Gastrocnemius medialis (tissue), 4 donors: ENCODE measurements at places on chromosomes 3 and 15.
A peak's percentile ranks its signal among the peaks of the same experiment; 100 is the strongest.

- H3K4me3 ChIP-seq: no peak overlapping the region
- H3K27ac ChIP-seq: no peak overlapping the region
- no peaks in the 10 kb centered on the region for H3K36me3 ChIP-seq
- no peak for DNase-seq
- no peaks in the 10 kb centered on the region for H3K27me3 ChIP-seq
Observed at GRCh38 chr3:30764281-30764680, 130.2 kb downstream of the GADL1 start.

- H3K27ac ChIP-seq: no peak overlapping the region
- H3K27me3 ChIP-seq: no peaks in the 10 kb centered on the region
- DNase-seq: no peak
- H3K36me3 ChIP-seq: no peaks in the 10 kb centered on the region
- no peak overlapping the region for H3K4me3 ChIP-seq
Observed at GRCh38 chr3:184459355-184459754, 79.5 kb downstream of the CHRD start.

- no peaks in the 10 kb centered on the region for H3K27me3 ChIP-seq
- no peaks in the 10 kb centered on the region for H3K36me3 ChIP-seq
- no peak overlapping the region for H3K4me3 ChIP-seq
- H3K4me1 ChIP-seq: no peaks in the 10 kb centered on the region
- DNase-seq: no peak
Observed at GRCh38 chr3:1269808-1270207, 177.0 kb downstream of the CNTN6 start.

DNA sequence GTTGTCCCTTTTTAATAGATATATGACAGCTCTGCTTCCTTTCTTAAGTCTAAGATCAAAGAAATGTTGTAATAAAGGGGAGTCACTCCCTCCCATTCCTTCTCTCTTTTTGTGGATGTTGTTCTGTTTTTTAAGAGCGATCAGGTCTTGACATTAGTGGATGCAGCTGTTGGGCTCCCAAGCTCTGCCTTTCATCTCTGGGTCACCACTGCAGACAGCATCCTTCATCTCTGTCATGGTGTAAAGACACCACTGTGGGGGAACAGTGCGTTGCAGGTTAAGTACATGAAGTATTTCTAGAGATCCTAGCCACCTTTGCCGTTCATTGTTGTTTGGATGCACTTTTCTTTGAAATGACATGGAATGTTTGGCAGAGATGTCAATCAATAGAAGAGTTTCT is 17.7 kb downstream of the FNDC3B start:
- no peak overlapping the region for H3K4me3 ChIP-seq
- peaks cover 82% of the 10 kb centered on the region for H3K4me1 ChIP-seq
- no peak for DNase-seq
- peak overlapping the region; percentile 10 for H3K27ac ChIP-seq
- H3K36me3 ChIP-seq: no peaks in the 10 kb centered on the region
- H3K27me3 ChIP-seq: no peaks in the 10 kb centered on the region

- no peak overlapping the region for H3K4me3 ChIP-seq
- DNase-seq: no peak
- no peaks in the 10 kb centered on the region for H3K27me3 ChIP-seq
- peaks cover 17% of the 10 kb centered on the region for H3K4me1 ChIP-seq
- no peak overlapping the region for H3K27ac ChIP-seq
Observed at GRCh38 chr15:68612979-68613740, 34.4 kb downstream of the CORO2B start.

DNA sequence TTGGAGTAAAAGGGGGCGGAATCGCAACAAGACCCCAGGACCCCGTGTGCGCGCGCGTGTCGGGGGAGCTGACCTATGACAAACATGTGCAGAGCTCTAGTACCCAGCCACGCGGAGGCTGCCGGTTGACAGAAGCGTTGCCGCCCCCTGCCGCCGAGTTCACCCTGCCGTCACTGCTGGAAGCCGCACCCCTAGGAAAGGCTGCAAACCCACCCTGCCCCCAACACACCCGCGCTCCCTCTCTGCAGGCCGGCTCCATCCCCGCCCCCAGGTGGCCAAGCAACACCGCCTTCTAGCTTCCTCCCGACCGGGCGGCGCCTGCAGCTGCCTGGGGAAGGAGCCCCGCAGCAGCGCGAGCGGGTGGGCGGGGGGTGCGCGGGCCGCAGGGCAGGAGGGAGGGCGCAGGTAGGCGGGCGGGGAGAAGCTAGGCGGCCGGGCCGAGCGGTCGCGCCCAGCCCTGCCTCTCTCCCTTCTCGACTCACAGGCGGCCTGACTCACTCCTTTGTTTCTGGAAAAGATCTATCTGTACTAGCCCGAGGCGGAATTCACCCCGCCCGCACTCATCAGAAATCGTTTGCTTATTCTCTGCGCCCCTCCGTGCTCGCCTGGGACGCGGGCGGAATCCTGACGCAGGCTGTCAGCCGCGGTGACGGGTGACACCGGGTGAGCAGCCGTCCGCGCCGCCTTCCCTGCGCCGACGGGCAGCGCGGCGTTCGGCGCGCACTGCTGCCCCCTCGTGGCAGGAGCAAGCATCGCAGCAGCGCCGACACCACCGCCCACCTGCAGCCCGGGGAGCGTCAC is 160.8 kb downstream of the GAP43 start:
- DNase-seq: peak; percentile 88
- H3K4me3 ChIP-seq: peak overlapping the region; percentile 67
- no peaks in the 10 kb centered on the region for H3K36me3 ChIP-seq
- peaks cover 8% of the 10 kb centered on the region for H3K4me1 ChIP-seq
- H3K27ac ChIP-seq: peak overlapping the region; percentile 96

GRCh38 chr15:70521576-70522322 is 241.6 kb downstream of the UACA start:
- no peaks in the 10 kb centered on the region for H3K4me1 ChIP-seq
- no peak overlapping the region for H3K27ac ChIP-seq
- H3K27me3 ChIP-seq: no peaks in the 10 kb centered on the region
- no peaks in the 10 kb centered on the region for H3K36me3 ChIP-seq
- H3K4me3 ChIP-seq: no peak overlapping the region

GRCh38 chr3:159057621-159058020 is 255.8 kb downstream of the MFSD1 start:
- no peaks in the 10 kb centered on the region for H3K36me3 ChIP-seq
- DNase-seq: no peak
- H3K27ac ChIP-seq: no peak overlapping the region

DNA sequence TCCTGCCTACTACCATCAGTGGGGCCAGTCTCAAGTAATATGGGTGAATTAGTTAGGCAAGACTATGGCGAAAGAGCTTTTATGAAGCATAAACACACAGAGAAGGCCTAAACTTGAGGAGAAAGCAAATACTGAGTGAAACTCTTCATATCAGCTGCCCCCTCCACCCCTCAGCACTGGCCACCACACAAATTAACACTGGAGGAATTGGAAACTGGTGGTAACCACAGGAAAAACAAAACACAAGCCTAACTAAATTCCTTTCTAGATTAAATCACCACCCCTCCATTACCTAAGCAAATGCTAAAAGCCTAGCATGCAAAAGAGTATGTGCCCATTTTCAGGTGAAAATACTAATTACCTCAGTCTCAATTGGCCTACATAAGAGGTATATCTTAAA is 774.7 kb upstream of the NECTIN3 start:
- H3K36me3 ChIP-seq: no peaks in the 10 kb centered on the region
- H3K4me3 ChIP-seq: no peak overlapping the region
- H3K27me3 ChIP-seq: no peaks in the 10 kb centered on the region

- no peaks in the 10 kb centered on the region for H3K4me1 ChIP-seq
- no peaks in the 10 kb centered on the region for H3K36me3 ChIP-seq
- H3K4me3 ChIP-seq: no peak overlapping the region
- H3K27me3 ChIP-seq: no peaks in the 10 kb centered on the region
Observed at GRCh38 chr3:109656225-109656624, 318.9 kb upstream of the DPPA4 start.
